ENCODE measurements at places on chromosomes 4 and X.
A peak's percentile ranks its signal among the peaks of the same experiment; 100 is the strongest.

DNA sequence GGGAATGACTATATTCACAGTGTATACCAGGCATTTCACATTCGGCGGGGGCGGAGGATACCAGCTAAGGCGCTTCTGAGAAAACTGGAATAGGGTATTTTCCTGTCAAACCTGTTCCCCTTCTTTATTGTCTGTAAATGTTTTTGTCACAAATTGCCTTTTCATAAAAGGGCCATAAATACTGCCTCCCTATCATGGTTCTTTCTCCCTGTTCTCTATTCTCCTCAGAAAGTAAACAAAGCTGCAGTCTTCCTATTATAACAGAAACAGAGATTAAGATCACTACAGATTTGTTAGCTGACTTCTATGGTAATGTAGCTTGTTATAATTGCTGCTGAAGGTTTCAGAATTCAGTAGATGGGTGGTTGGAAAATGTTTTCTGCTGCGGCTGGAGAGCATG is 32.2 kb downstream of the MID2 start:
- DNase-seq: no peak

- DNase-seq: no peak
These were observed 117.0 kb downstream of the ADAM29 start for GRCh38 chr4:175034986-175035705.

GRCh38 chr4:174590336-174590735 is 68.0 kb upstream of the HPGD start:
- no peak for DNase-seq

GRCh38 chr4:188078116-188078515 is 31.3 kb downstream of the TRIML2 start:
- DNase-seq: no peak

DNA sequence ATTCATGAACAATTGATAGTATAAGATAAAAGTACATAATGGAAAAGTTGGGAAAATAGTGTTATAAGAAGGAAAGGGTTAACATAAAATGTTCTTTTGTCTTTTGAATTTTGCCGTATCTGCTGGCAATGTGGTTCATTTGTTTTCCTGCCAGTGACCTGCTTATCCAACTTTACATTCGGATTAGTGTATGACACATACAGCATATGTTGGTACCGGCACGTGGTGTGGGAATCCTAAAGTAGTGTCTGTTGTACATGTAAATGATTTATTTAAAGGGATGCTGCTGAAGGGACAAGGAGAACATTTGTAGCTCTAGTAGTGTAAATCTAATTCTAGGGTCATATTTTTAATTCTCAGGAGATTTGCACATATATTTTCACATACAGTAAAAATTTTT is 11.5 kb downstream of the RAB9A start:
- no peak for DNase-seq

GRCh38 chr4:56723201-56723605 is 42.1 kb upstream of the HOPX start:
- peak; percentile 32 for DNase-seq

- no peak for DNase-seq
These were observed 28.1 kb downstream of the GPAT3 start for GRCh38 chr4:83563998-83564397.

DNA sequence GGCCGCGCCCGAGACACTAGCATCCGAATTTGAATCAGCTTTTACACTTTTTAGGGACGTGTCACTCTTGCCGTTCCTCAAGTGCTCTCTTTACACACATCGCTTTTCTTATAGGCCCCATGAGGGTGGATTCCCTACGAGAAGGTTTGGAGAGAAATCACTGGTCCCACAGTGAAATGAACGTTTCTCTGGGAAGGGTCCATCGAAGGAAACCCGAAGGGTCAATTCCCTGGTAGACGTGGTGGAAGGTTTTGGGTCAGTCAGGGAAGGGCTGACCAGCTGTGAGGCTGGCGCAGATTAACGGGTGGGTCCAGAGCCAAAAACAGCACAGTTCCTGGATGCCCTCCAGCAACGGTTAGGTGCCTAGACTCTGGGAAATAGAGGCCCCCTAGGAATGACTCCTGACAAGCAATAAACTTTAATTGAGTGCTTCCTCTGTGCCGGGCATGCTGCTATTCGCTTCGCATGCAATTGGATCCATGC is 35.9 kb downstream of the ETDC start:
- no peak for DNase-seq

GRCh38 chr4:52838729-52839586 is 23.2 kb upstream of the RASL11B start:
- no peak for DNase-seq

GRCh38 chrX:40368611-40369061 is 212.1 kb upstream of the ATP6AP2 start:
- DNase-seq: no peak

DNA sequence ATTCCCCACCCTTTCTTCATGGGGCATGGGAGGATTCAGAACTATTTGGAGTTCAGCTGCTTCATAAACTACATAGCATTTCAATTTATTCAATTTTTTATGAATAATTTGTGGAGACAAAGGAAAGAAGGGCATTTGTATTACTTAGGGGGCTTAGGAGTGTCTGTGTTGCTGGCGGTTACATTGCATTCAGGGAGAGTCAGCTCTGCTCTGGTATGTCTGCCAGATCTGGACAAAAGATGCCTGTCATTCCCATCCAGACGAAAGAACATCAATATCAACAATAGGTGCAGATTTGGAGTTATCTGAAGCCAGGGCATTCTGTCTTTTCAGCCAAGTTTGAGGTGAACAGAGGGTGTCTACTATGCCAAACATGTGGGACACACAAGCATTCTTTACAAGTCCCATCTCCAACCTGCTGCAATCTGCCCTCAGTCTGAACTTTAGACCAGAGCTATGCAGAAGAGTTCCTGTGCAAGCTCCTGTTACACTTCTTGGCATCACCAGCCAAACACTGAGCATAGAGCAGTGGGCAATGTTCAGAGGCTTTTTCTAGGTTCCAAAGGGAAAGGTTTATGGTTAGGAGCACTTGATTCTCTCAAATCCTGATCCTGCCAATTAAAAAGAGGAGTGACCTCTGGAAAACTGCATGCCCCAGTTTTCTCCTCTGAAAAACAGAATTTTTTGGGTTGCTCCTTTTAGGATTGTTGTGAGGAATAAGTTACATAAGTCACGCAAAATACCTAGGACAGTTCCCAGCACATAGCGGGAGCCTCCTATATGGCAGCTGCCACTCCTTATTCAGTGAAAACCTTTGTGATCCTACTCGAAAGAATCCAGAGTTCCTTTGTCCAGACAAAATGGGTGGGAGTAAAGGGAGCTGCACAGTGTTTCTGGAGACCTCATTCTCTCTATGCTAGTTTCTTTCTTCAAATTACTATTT is 719.5 kb upstream of the SLIT2 start:
- DNase-seq: no peak

GRCh38 chr4:185520119-185520518 is 15.2 kb downstream of the PDLIM3 start:
- no peak for DNase-seq

DNA sequence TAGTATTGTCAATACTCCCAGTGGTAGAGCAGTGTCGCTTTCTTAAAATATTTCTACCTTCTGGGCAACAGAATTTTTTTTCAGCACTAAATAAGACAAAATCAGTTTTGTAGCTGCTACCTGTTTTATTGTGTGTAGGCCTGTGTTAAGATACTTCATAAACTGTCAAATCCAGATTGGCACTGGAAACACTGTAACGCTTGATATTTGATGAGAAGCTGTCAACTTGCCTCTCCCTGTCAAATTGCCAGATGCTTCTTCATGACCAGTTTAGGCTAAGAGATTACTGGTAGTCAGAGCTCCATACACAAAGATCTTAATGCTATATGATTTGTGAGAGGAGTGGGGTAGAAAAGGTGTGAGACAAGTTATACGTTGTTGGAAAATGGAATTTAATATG is 17.3 kb downstream of the TRAM1L1 start:
- DNase-seq: no peak

GRCh38 chr4:7411896-7412553 is 22.7 kb downstream of the PSAPL1 start:
- no peak for DNase-seq

DNA sequence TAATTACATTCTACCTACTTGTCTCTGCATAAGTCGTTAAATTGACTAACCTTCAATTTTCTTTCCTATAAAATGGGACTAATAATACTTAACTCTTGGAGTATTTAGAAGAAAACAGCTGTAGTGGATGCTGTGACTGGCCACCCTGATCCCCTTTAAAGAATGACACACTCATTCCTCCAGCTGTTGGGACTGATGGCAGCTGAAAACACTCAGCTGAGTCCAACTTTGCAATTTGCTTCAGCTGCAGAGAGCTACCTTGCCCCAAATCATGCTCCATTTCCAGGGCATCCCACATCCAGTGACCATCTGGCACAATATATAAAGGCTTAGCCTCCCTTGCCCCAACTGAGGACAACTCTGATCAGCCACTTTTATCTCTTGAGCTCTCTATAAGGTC is 89.1 kb downstream of the MID1IP1 start:
- DNase-seq: no peak

- DNase-seq: no peak
These were observed 5.3 kb upstream of the OTC start for GRCh38 chrX:38347136-38347535.

DNA sequence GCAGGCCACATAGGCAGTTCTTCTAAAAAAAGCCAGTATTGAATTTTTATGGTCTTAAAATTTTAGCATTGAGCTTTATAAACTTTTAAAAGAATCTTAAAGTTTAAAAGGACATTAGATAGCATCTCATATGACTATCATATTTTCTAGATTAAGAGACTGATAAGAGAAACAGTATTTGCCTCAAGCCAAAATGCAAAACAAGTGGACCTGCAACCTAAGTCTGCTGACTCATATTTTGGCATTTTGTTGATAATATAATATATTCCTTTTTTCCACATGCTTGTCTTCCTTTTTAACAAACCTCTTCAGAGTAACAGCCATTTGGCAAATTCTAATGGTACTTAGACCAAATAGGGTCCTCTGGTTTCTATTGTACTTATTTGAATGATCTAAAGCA is 328.5 kb upstream of the GALNTL6 start:
- DNase-seq: no peak

- DNase-seq: no peak
These were observed 566.8 kb downstream of the PDHA2 start for GRCh38 chr4:96406742-96407141.

- no peak for DNase-seq
These were observed 25.1 kb upstream of the UGT2B11 start for GRCh38 chr4:69239557-69240168.

DNA sequence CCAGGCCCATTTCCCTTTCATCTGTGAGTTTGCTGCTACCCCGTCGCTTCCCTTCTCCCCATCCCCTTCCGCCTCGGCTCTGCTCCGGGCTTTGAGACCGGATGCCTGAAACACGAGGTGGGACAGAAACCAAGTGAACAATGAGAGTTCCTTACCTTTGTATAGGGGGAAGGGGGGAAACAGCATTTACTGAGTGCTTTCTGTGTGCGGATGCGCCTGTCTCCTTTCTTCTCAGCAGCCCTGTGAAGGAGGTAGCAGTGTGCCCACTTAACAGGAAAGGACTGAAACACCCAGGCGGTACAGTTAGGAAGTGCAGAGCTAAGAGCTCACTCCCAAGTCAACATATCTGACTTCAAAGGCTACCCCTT is 43.2 kb upstream of the TMSB15B start:
- DNase-seq: peak; percentile 27

DNA sequence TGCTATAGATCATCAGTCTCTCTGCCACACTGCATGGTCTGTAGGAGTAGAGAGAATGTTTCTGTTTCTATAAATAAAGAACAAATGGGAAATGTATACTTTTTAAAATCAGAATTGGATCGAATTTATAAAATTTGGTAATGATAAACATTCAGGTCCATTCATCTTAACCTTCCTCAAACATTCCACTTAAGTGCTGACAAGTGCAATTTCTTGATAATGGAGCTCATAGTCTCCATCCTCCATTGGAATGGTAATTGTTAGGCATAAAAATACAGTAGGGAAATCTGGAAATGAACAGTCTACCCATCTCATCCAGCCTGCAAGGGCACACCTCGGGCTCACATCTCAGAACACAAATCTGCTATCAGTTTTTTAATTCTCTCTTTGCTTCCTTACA is 122.6 kb upstream of the PACRGL start:
- no peak for DNase-seq

DNA sequence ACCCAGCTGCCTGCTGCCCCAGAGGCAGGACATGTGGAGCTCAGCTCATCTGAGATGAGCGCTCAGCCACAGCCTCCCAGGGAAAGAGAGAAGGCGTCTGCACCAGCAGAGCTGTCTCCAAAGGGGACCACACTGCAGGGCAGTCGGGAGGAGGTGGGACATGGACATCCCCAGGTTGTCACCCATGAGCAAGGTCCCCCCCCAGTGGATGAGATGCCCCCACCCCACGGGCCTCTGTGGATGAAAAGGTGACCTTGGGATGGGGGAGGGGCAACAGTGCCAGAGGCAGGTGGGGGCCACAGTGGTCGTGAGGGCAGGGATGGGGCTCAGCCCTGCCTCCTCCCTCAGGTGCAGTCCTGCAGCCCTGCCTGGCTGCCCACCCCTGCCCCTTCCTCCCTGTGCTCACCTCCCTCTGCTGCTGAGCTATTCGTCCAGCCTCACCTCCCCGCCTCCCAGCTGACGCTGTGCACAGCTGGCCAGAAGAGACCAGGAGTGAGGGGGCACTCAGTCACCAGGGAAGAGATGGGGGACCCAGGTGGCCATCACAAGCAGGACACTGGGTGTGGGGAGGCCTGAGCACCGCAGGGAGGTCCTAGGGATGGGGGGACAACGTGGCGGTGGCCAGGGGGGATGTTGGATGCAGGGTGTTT is 9.3 kb downstream of the NKX1-1 start:
- no peak for DNase-seq

- DNase-seq: no peak
These were observed 37.8 kb upstream of the EXOC1L start for GRCh38 chr4:55781812-55782211.

GRCh38 chr4:172392741-172393140 is 579.5 kb downstream of the GALNTL6 start:
- DNase-seq: no peak

DNA sequence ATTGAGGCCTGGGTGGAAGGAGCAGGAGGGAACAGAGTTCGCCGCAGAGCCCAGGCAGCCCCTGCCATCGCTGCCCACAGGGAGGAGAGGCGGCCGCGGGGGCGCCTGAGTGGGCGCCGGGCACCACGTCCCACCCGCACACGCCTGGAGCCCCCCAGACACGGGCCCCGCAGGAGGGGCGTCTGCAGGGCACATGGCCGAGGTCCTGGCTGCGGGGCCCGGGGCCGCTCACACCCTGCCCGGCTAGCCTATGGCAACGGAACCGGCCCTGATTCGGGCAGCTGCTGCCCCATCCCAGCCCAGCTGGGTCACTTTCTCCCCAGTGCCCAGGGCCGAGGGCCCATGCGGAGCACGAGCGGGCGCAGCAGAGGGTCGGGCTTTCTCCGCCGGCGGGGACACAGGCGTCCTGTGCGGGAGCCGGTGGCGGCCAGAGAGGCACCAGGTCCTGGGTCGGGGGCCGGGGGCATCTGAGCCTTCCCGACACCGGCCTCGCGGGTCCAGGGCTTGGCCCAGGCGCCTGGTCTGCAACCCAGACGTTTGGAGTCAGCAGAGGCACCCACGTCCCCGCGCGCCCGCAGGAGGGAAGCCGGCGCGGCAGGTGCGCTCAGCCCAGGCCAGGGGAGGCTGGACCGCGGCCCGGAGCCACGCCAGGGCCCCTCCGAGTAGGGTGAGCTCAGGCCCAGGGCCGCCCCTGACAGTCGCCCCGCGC is 91.2 kb downstream of the FAM53A start:
- DNase-seq: no peak

GRCh38 chrX:130086447-130087206 is 23.7 kb downstream of the ELF4 start:
- peak; percentile 63 for DNase-seq

GRCh38 chr4:24471486-24472160 is 112.7 kb downstream of the DHX15 start:
- peak; percentile 22 for DNase-seq
